ENCODE measurements at places on chromosomes 3 and 15.

DNA sequence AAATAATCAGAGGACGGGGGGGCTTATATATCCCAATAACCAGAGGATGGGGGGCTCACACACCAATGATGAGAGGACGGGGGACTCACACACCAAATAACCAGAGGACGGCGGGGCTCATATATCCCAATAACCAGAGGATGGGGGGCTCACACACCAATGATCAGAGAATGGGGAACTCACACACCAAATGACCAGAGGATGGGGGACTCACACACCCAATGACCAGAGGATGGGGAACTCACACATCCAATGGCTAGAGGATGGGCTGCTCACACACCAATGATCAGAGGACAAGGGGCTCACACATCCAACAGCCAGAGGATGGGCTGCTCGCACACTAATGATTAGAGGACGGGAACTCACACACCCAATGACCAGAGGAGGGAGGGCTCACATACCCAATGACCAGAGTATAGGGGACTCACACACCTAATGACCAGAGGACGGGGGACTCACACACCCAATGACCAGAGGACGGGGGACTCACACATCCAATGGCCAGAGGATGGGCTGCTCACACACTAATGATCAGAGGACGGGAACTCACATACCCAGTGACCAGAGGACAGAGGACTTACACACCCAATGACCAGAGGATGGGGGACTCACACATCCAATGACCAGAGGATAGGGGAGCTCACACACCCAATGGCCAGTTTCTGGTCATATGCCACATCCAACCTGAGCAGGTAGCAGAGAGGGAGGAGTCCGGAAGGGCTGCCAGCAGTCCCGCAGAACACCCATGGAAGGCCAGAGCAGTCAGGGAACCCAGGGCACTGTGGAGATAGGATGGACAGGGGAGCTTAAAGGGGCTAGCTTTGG lies 10.6 kb downstream of the RAB6B start:
- no peak for DNase-seq

GRCh38 chr15:39486621-39487457 lies 94.0 kb upstream of the THBS1 start:
- H3K36me3 ChIP-seq, result no peaks in the 10 kb centered on the region
- no peak overlapping the region for H3K4me3 ChIP-seq
- H3K27ac ChIP-seq, result no peak overlapping the region
- no peaks in the 10 kb centered on the region for H3K4me1 ChIP-seq
- DNase-seq, result no peak

DNA sequence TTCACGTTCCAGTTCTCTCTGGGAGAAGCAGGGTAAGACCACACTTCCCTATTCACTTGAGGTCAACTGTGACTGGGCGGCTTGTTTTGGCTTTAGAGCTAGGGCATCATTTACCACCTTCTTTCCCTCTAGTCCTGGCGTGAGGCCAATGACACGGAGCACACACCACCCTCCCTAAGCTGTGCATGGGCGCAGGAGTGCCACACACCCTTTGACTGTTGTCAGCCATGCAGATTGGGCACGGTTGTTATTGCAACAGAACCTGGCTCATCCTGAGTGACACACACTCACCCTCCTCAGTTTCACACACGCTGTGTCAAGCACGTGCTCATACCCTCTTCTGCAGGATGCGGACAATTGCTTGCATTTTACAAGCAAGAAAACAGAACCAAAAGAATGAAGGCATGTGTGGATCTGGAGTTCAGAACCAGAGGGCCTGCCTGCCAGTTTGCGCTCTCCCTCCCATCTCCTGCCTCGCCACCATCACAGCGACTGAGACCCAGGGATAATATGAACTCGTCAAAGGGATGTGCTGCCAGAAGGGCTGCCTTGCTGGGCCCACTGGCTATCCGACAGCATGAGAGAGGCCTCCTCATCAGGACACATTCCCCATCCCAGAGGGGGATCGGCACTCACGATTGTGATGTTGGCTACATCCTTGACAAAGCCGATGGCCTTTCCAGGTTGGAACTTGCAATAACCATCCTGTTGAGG lies 17.6 kb downstream of the CTSH start:
- H3K27ac ChIP-seq, result no peak overlapping the region
- no peaks in the 10 kb centered on the region for H3K27me3 ChIP-seq
- H3K4me3 ChIP-seq, result no peak overlapping the region
- no peak for DNase-seq
- H3K36me3 ChIP-seq, result peaks cover 14% of the 10 kb centered on the region

DNA sequence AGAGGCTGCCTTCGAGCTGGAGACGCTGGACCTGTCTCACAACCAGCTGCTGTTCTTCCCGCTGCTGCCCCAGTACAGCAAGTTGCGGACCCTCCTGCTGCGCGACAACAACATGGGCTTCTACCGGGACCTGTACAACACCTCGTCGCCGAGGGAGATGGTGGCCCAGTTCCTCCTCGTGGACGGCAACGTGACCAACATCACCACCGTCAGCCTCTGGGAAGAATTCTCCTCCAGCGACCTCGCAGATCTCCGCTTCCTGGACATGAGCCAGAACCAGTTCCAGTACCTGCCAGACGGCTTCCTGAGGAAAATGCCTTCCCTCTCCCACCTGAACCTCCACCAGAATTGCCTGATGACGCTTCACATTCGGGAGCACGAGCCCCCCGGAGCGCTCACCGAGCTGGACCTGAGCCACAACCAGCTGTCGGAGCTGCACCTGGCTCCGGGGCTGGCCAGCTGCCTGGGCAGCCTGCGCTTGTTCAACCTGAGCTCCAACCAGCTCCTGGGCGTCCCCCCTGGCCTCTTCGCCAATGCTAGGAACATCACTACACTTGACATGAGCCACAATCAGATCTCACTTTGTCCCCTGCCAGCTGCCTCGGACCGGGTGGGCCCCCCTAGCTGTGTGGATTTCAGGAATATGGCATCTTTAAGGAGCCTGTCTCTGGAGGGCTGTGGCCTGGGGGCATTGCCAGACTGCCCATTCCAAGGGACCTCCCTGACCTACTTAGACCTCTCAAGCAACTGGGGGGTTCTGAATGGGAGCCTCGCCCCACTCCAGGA lies 21.1 kb downstream of the NRROS start:
- peaks cover 11% of the 10 kb centered on the region for H3K4me1 ChIP-seq
- H3K4me3 ChIP-seq, result no peak overlapping the region
- H3K27ac ChIP-seq, result no peak overlapping the region
- no peaks in the 10 kb centered on the region for H3K27me3 ChIP-seq

- no peaks in the 10 kb centered on the region for H3K36me3 ChIP-seq
- H3K27ac ChIP-seq, result no peak overlapping the region
- no peaks in the 10 kb centered on the region for H3K27me3 ChIP-seq
- no peaks in the 10 kb centered on the region for H3K4me1 ChIP-seq
Observed at GRCh38 chr3:134754768-134755559, 40.1 kb upstream of the EPHB1 start.

DNA sequence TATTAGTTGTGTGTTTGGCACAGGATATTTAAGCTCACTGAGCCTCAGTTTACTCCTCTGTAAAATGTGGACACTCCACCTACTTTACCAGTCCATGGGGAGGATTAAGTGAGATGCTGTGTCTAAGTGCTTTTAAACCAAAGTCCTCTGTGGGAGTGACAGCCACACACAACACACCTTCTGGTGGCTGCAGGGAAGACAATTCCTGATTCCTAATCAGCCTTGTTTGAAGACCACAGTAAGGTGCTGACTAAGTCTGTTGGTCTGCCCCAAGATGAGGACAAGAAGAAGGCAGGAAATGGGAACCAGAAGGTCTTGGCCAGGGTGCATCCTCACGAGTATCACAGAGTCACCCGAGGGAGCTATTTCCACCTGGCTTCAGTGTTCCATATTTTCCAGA lies 52.3 kb downstream of the EPHB1 start:
- H3K27me3 ChIP-seq, result no peaks in the 10 kb centered on the region
- DNase-seq, result no peak
- no peaks in the 10 kb centered on the region for H3K36me3 ChIP-seq
- no peaks in the 10 kb centered on the region for H3K4me1 ChIP-seq
- H3K27ac ChIP-seq, result no peak overlapping the region
- H3K4me3 ChIP-seq, result no peak overlapping the region

DNA sequence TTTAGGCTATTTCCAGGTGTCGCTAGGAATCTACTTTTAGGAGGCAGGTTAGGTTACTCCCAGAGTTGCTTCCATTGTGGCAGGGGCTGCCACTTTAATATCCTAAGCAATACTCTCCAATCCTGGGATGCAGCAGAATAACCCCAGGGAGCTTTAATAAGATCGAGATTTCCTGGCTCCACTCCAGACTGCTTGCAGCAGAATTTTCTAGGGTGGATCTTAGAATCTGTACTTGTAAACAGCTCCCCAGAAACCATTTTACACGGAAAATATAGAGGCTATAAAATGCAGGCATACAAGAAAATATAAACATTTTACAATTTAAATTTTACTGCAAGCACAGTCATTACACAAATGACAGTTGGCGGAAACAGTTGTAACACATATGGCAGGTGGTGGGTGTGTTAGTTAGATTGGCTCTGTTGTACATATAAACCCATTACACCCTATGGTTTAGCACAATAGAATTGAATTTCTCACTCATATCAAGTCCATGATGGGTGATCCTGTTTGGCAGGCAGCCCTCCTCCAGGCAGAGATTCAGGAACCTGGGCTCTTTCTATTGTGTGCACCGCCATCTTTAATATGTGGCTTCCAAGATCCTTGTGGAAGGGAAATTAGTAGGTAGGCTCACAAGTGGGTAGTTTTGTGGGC lies 35.0 kb upstream of the TNFAIP8L3 start:
- no peak overlapping the region for H3K4me3 ChIP-seq
- H3K4me1 ChIP-seq, result no peaks in the 10 kb centered on the region
- H3K27me3 ChIP-seq, result peaks cover 2% of the 10 kb centered on the region
- no peak overlapping the region for H3K27ac ChIP-seq
- no peaks in the 10 kb centered on the region for H3K36me3 ChIP-seq

- peaks cover 25% of the 10 kb centered on the region for H3K36me3 ChIP-seq
- H3K4me1 ChIP-seq, result peaks cover 3% of the 10 kb centered on the region
- DNase-seq, result no peak
- H3K27ac ChIP-seq, result no peak overlapping the region
Observed at GRCh38 chr15:51938286-51938685, 33.3 kb downstream of the LEO1 start.

GRCh38 chr15:66647358-66647757 lies 54.7 kb upstream of the SMAD6 start:
- no peaks in the 10 kb centered on the region for H3K4me1 ChIP-seq
- DNase-seq, result no peak
- no peak overlapping the region for H3K4me3 ChIP-seq
- no peak overlapping the region for H3K27ac ChIP-seq
- H3K36me3 ChIP-seq, result no peaks in the 10 kb centered on the region

All from natural killer cell (primary cell).